ENCODE measurements at places on chromosomes 5 and 9. TPM values are rescaled to one million over a fixed set of nuclear protein-coding genes. Genes with fewer than 3 reads are reported as not detected.

IFNK gene
- not detected for total RNA-seq

ACTBL2 gene
- total RNA-seq, result 0.10 TPM

LRRC8A gene
- 55.0 TPM for total RNA-seq

PRELID2 gene
- total RNA-seq, result 6.6 TPM

PKD2L2 gene
- not detected for total RNA-seq

ABO gene
- total RNA-seq, result not detected

ADGRD2 gene
- total RNA-seq, result not detected

KIF12 gene
- 0.39 TPM for total RNA-seq

SLC25A2 gene
- 0.48 TPM for total RNA-seq
